PC-9 (cell line): ENCODE measurements at places on chromosomes 1 and 21. TPM values are rescaled to one million over a fixed set of nuclear protein-coding genes. Genes with fewer than 3 reads are reported as not detected.

OR2C3 gene
- not detected in 2 replicates for total RNA-seq

TRIM17 gene
- total RNA-seq, result 47.4 and 55.5 TPM in 2 replicates

PAPPA2 gene
- total RNA-seq, result 0.50 TPM in 1 of 2 replicates, not detected in the other

LCE4A gene
- total RNA-seq, result not detected in 2 replicates

GUCA2A gene
- total RNA-seq, result not detected in 2 replicates

AKR7A3 gene
- 1.9 and 2.5 TPM in 2 replicates for total RNA-seq

WDR3 gene
- 27.5 and 38.3 TPM in 2 replicates for total RNA-seq

EPHA2 gene
- 48.3 and 65.8 TPM in 2 replicates for total RNA-seq

ERICH3 gene
- not detected in 2 replicates for total RNA-seq

CFAP141 gene
- not detected in 2 replicates for total RNA-seq

FMO5 gene
- total RNA-seq, result 1.1 and 1.3 TPM in 2 replicates

AZIN2 gene
- total RNA-seq, result 7.3 and 11.6 TPM in 2 replicates

SLC9C2 gene
- total RNA-seq, result not detected in 2 replicates

SDC3 gene
- 33.7 and 37.4 TPM in 2 replicates for total RNA-seq

MEX3A gene
- 6.6 and 7.2 TPM in 2 replicates for total RNA-seq

VCAM1 gene
- total RNA-seq, result not detected in 2 replicates

LIN28A gene
- not detected in 2 replicates for total RNA-seq

HCRTR1 gene
- not detected in 2 replicates for total RNA-seq

F3 gene
- 335 and 434 TPM in 2 replicates for total RNA-seq

SPRR2G gene
- not detected in 2 replicates for total RNA-seq

C1orf53 gene
- 6.0 and 9.5 TPM in 2 replicates for total RNA-seq

KPRP gene
- total RNA-seq, result not detected in 2 replicates

C1QB gene
- total RNA-seq, result not detected in 2 replicates

CADM3 gene
- not detected in 2 replicates for total RNA-seq

IL22RA1 gene
- total RNA-seq, result 4.2 and 5.0 TPM in 2 replicates

NKAIN1 gene
- 0.96 TPM in 1 of 2 replicates, not detected in the other for total RNA-seq

OR2T33 gene
- total RNA-seq, result not detected in 2 replicates

OR2T35 gene
- total RNA-seq, result not detected in 2 replicates

PCP4 gene
- total RNA-seq, result not detected in 2 replicates

SYNC gene
- 2.1 and 2.8 TPM in 2 replicates for total RNA-seq

NCF2 gene
- total RNA-seq, result 54.3 and 65.5 TPM in 2 replicates
